ENCODE measurements at places on chromosomes 13 and 19. TPM values are rescaled to one million over a fixed set of nuclear protein-coding genes. Genes with fewer than 3 reads are reported as not detected.

Gene FXYD3
- not detected for total RNA-seq

DNA sequence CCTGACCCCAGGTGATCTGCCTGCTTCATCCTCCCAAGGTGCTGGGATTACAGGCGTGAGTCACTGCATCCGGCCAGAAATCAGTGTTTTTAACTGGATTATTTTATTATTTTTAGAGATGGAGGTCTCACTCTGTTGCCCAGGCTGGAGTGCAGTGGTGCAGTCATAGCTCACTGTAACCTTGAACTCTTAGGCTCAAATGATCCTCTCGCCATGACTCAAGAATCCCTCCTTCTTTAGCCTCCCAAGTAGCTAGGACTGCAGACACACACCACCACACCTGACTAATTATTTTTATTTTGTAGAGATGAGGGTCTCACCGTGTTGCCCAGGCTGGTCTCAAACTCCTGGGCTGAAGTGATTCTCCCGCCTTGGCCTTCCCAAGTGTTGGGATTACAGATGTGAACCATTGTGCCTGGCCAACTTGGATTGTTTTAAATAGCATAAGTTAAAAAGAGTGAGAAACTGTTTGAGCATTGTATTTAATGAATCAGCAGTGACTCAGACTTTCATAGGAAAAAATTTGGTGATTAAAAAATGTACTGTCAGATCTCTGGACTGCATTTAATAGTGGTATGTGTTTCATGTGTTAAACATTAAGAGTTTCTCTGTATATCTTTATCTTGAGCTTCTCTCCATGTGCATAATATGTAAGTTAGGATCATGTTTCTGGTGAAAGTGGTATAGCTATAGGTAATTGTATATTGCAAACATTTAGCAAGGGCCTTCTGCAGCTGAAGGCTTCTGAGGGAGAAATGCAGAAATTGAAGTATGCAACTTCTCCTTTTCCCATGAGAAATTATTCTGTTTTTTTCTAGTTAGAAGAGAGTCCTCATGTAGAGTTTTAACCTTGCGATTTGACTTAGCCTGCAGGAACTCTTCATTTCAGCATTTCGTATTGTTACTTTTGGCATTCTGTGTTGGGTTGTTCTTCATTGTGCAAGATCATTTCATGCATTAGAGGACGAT is 121.2 kb downstream of the PCCA start:
- DNase-seq = peak; percentile 79

GRCh38 chr13:32028711-32029110 is 2.9 kb upstream of the FRY start:
- DNase-seq = no peak

GRCh38 chr13:29524176-29524575 is 71.3 kb downstream of the SLC7A1 start:
- no peak for DNase-seq

- peak; percentile 24 for DNase-seq
Observed at GRCh38 chr13:19586904-19587634, 25.7 kb upstream of the TPTE2 start.

Gene ADGRE1
- total RNA-seq = not detected

DNA sequence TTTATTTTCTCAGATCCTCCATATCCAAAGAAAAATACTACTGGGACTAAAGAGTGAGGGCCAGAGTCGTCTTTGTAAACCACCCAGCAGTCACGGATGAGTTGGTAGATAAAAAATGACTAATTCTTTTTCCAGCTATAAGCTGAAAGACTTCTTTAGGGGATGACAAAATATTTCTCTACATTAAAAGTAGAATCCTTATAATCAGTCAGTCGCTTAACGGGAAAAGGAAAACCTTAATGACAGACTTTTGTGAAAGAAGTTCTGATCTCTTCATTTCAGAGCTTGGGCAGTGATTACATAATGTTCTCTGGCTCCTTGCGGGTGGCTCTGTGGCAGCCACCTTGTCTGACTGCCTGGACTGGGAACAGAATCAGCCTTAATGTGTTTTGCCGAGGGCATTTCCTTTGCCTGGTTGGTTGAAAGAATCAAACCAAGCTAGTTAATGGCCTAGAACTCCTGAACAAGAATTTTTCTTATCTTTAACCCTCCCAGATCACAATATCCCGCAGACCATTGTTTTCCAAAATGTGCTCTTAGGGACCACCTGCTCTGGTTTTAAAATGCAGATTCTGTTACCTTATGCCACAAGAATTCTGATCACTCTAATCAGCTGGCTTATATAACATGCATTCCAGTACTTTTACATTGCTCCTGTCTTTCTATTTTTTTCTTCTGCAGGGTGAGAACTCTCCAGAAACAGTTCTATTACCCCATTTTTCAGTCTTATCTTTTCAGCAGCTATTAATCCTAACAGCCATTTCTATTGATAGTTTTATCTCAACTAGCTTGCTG is 2.5 kb downstream of the ITM2B start:
- DNase-seq = peak; percentile 20

Gene KLK14
- total RNA-seq = not detected

- no peak for DNase-seq
Observed at GRCh38 chr19:55778331-55778730, 9.4 kb downstream of the RFPL4AL1 start.

DNA sequence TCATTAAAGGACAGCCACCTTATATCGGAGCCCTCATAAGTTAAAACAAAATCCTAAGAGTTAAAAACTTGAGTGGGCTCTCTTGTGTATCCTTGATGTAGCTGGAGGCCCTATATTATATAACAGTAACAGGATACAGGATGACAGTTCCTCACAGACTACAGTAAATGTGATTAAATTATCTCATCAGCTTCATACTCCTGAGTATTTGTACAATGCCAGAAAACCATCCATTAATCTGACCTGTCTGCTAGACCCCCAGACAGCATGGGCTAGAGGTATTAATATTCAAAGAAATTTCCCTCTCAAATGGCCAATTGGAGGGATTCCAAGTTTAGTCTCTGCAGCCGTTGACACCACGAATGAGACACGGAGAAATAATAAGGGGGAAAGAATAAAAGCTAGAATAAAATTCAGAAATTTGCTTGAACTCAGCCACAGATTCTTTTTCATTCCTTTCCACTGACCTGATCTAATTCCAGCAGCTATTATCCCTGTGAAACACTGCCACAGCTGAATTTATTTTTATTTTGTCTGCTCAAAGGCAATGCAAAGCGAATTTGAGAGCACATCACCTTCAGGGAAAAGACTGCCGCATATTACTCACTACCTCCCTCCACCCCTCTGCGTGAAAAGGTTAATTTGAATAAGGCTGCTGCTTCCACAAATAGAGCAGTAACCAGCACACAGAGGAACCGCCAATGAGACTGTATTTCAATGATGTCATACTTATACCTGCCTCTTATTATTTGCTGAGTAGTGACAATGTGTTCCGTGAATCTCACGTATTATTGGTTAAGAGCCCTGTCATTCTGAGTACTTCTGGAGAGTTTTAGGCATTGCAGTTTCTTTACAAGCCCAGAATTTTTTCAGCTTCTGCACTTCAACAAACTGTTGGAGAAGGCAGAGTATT is 155.9 kb upstream of the KLF12 start:
- peak; percentile 90 for DNase-seq

Gene NEK5
- total RNA-seq = not detected

Gene GPR108
- 55.9 TPM for total RNA-seq

Gene KL
- total RNA-seq = not detected

DNA sequence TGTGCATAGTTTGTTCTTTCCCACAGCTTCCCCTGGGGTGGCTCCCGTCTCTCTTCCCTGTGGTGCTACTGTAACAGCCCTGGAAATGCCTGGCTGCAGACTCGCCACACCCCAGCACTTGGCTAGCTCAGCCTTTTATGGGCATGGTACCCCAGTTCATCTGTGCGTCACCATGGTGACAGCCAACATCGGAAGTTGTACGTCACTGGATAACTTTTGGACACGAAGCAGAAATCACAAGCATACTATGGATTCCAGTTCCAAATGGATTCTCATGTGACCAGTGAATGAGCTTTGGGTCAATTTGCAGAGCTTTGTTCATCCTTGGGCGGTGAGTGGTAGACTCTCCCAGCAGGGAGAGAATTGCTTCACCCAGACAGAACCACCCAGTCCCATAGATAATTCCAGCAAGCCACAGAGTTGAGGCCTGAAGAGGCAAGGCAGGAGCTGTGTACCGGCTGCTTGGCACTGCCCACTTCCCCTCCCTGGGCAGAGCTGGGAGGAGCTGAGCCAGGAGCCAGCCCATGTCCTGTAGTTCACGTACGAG is 54.4 kb downstream of the COL4A2 start:
- DNase-seq = peak; percentile 38

- peak; percentile 88 for DNase-seq
Observed at GRCh38 chr19:11091703-11092153, 2.5 kb downstream of the LDLR start.

Gene CBY2
- not detected for total RNA-seq

Gene TEX101
- total RNA-seq = not detected

Gene ZNF460
- total RNA-seq = 25.8 TPM

Gene PROZ
- not detected for total RNA-seq

Gene POLD1
- total RNA-seq = 56.0 TPM

- no peak for DNase-seq
Observed at GRCh38 chr19:11261971-11262839, at the start of gene DOCK6. TSS of gene DOCK6 (minus strand) at chr19:11262524. CDS start at chr19:11262440, 84 bp downstream.

DNA sequence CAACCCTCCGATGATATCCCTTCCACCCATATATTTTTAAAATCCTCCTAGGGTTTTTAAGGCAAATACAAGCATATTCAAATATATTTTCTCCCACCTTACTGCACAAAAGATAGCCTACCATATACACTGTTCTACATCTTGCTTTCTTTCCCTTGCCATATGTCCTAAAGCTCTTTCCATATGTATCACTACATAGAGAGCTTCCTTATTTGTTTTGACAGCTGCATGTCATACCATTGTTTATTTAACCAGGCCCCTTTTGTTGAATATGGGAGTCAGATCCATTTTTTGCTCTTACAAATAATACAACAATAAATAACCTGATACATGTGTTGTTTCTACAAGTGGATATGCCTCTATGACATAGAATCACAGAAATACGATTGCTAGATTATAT is 32.8 kb upstream of the WDFY2 start:
- DNase-seq = no peak

DNA sequence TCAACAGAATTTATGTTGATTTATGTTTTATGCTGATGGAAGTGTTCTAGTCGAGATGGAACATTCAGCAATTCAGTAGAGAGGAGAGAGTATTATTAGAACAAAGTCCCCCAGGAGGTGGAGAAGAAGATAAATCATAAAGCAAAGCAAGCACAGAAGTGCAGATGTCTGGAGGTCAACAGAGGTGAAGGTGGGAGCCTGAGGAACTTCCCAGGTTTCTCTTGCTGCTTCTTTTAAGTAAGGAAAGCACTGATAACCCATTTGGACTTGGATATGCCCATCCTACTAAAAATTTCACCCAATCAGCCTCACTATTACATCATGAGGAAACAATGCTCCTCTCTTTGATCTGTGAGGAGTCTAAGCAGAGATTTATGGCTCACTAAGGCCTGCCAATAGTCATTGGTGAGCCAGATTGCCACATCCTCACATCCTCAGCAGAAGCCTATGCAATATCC is 98.8 kb downstream of the EPSTI1 start:
- DNase-seq = peak; percentile 56

GRCh38 chr19:50719119-50719435 is 525 bp downstream of the SHANK1 start:
- no peak for DNase-seq
